Iris pigment epithelial cell (primary cell): ENCODE measurements at places on chromosomes 11 and 22.
A peak's percentile ranks its signal among the peaks of the same experiment; 100 is the strongest.

GRCh38 chr11:72598906-72599305, 75.3 kb downstream of the PDE2A start:
- DNase-seq, result peak; percentile 32

DNA sequence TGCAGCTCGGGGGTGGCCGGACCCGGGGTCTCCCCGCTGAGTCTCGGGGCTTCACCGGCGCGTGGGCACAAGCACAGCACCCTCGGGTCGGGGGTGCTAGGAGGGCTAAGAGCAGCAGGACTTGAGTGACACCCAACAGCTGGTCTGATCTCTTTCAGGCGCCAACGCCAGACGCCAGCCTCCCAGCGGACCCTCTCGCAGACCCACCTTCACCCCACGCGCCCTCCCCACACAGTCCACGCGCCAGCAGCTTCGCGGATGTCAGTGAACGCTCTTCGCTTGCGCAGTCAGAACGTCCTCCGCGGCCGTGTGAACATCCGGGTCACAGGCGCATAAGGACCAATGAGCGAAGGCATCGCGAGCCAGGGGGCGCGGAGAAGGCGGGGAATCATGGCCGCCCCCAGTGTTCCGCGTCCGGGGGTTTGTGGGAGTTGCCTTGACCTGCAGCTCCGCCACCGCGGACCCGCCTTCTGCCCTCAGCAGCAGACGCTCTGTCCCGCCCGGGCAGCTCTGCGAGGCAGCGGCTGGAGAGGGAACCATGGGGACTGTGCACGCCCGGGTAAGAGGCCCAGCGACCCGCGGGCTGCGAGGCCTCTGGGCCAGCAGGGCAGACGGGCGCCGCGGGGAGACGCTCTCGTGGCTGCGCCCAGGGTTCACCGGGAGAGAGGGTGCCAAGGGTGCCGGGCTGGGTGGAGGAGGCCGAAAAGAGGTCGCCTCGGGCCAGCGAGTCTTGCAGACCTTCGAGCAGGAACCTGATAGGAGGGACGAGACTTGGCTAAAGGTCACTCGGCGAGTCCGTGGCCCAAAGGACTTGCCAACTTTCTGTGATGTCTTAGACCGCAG, at the start of gene SAMM50:
SAMM50 (plus strand) TSS at position 403 of the 843 bp plus-strand sequence; CDS start at position 539, 136 bp downstream.
- peak; percentile 92 for DNase-seq

GRCh38 chr11:116649268-116649667, 123.5 kb downstream of the BUD13 start:
- no peak for DNase-seq

DNA sequence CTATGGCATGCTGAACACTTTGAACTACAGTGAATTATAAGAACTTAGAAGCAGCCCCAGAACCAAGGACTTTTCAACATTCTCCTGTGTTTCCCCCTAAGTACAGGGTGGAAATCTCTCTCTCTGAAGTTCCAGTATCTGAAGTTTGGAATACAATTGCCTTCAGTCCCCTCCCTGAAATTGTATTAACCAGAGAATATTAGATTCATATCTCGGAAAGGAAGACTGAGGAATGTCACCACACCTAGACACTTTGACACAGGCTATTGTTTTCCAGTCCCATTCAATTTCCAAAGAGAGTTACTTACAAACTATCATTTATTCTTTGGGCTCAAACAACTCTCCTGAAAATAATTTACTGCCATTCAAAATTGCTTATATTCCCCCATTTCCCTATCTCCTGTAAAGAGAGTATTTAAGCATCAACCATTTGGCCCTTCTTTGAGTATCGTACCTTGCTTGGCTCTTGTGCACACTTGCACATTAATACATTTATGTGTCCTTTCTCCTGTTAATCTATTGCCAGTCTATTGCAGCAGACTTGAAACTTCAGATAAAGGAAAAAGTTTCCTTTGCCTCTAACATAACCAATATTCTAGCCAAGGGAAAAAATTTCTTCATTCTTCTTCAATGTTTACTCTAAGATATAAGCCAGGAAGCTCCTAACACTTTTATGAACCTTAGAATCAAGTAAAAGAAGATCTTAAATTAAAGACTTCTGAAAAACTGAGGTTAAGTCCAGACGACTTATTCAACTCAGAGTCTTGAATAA, 402.4 kb upstream of the DDI1 start:
- DNase-seq, result peak; percentile 34

- no peak for DNase-seq
Measured at GRCh38 chr22:20422271-20423007, 15.2 kb downstream of the SCARF2 start.

DNA sequence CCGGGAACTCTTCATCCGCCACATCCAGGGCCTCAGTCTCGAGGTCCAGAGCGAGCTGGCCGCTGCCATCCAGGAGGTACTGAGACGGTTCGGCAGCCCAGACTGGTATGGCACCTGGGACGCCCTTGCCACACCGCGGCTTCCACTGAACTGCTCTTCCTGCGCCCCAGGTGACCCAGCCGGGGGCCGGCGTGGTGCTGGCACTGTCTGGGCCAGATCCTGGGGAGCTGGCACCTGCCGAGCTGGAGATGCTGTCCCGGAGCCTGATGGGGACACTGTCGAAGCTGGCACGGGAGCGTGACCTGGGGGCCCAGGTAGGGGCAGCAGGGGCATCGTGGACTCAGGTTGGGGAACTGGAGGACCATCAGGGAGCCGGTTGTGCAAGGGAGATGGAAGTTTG, 1.4 kb downstream of the CCDC88B start:
- no peak for DNase-seq

DNA sequence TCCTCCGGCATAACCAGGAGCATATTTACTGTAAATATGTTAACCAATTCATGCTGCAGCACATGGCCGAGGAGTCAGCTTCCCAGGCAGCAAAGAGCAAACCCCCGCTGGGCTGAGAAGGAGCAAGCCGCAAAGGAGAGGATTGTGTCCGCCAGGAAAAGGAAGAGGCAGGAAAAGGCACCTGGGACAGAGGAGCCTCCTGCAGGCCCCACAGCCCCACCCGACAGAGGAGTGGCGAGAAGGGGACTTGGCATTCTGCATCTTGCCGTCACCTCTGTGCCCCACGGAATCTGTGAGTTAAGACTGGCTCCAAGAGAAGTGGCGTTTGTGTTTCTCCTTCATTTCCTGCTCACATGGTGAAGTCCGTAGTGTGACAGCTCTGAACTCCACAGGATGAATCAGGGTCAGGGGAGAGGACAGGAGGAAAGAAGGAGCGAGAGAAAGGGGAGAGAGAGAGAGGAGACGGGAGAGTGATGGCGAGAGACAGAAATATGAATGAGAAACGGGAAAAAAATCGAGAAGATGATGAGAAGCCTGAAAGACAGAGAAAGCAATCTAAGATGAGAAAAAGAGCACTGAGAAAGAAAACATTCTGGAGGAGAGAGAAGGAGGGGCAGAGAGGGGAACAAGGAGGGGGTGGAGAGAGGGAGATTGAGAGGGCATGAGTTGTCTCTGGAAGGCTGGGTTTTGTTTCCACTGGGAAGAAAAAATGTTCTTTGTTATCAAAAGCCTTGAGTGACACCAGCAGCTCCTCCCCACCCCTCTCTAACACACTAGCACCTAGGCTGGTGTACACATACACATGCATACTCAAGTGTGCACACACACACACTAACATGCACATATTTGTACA, 489.6 kb downstream of the MN1 start:
- no peak for DNase-seq

DNA sequence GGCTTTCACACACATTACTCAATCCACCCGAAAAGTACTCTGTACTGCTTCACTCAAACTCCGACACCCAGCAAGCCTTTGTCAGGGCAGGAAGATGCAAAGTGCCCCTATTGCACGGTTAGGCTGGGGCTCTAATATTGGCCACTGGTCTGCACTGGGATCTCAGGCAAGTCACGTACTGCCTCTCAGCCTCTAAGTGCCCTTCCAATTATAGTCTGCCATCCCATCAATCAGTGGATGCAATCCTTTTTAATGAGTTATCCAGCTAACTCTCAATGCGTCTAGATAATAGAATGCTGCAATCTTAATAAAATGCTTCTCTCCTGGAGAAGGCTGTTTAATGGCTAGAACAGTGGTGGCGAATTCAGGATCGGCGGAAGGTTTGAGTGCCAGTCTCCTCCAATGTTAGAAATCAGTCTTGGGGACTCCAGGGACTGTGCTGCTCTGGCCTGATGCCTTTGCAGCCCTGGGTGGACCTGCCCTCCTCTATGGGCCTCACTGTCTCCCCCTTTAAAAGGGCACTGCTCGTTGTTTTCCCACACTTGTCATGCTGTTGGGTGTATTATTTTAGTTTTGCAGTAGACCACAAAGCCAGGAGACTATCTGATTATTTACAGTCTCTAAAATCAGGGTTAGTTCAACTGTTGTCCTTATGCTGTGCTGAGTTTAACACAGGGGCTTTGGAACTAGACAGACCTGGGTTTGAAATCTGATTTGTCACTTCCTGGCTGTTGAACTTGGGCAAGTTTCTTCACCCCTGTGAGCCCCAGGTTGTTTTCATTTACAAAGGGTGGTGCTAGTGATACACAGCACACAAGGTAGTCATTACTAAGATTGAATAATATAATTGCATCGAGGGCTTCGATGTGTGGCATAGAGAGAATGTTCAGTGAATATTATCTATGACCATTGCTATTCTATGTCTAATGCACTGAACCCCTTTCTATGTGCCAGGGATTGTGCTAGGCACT, 36.7 kb downstream of the CLMP start:
- peak; percentile 39 for DNase-seq

GRCh38 chr11:118434553-118435289, 1.6 kb upstream of the KMT2A start:
- DNase-seq, result peak; percentile 60

GRCh38 chr11:66414120-66414934, 6.5 kb upstream of the NPAS4 start:
- no peak for DNase-seq
